ENCODE measurements at places on chromosomes 3 and 15.

DNA sequence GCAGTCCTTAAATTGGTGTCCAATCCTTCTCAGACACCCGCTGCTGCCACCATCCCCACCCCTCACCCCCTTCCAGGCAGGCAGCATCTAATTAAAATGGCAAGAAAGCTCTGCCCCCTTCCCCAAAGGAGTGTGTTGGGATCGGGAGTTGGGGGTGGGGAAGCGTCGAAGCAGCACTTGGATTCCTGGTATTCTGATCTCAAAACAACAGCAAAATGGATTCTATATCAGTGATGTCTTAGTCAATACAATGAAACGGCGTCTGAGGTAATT lies 1.4 kb downstream of the TNIK start:
- no peak for DNase-seq

DNA sequence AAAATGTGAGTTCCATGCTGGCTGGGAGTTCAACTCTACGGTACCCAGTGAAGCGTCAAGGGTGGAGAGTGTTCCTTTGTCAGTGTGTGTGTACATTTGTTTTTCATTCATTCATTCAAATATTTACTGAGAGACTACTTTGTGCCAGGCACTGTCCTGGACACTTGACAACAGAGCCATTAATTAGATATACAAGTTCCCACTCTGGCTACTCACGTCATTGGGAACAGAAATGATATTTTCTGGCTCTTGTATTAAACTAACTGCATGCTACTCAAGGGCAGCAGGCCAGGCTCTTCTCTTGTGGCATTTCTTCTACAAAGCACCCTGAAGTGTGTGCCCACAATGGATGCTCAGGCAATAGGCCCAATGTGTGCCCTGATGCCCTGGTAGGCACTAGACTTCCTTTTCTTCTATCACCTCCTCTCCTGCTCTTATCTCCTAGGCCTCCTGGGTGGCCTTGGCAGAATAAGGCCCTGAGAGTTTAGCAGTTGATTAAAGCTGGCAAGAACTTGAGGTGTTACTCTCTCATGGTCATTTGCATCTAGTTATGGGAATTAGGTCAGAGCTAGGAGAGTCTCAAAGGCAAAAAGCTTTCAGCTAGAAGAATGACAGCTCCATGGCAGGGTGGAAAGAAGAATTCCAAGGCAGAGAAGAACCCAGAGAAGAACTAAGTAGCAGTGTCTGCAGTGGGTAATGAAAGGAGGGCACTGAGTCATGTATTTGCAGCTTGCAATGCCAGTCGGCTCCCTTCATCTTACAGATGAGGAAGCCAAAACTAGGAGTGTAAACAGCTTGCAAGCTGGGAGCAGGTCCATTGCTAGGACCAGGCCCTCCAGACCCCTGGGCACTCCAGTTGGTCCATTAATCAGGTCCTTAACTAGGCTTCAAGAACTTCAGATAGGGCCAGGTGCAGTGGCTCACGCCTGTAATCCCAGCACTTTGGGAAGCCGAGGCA lies 14.0 kb upstream of the SMAD3 start:
- no peak for DNase-seq

DNA sequence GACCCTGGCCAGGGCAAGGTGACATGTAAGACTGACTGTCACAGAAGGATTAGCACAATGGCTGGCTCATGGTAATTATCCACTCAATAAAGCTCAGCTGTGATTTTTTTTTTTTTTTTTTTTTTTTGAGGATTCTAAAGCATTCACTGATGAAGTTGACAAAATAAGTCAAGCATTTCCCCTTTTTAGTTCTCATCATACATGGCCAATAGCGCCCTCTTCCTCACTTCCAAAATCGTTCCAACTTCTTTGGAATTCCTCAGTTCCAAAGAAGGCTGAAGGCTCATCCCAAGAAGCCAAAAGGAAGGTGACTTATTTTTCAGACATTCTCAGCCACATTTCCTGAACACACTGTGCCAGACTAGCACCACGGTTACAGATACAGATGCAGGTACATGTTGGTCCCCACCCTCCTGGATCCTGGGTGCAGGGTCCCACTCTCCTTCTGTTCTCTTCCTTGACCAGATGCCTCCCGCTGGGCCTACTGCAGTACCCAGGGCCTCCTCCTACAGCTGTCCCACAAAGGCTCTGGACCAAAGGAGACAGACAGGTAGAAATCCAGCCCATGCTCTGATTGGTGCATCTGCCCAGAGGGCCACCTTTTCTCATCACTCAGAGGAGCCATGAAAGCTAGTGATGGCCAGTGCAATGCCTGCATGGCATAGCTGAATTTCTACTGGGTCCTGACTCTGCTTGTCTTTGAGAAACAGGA lies 202.6 kb downstream of the UACA start:
- no peak for DNase-seq

DNA sequence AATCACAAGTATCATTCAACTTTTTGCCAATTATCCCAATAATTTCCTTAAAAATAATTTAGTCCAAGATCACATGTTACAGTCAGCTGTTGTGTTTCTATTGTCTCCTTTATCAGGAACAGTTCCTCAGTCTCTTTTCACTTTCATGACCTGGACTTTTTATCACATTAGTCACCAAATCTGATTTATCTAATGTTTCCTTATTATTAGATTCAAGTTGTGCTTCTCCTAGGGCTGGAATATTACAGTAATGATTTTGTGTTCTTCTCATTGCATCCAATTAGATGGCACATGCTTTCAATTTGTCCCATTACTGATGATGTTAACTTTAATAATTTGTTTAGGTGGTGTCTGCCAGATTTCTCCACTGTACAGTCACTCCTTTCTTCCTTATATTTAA lies 66.3 kb upstream of the DCBLD2 start:
- DNase-seq: no peak

- no peak for DNase-seq
Measured at GRCh38 chr15:76863693-76864092, 41.4 kb downstream of the SCAPER start.

GRCh38 chr3:123285066-123285465 lies 83.3 kb downstream of the SEC22A start:
- DNase-seq: no peak

GRCh38 chr3:11969986-11970385 lies 34.2 kb upstream of the SYN2 start:
- no peak for DNase-seq

- no peak for DNase-seq
Measured at GRCh38 chr3:101879102-101879501, 29.8 kb downstream of the NFKBIZ start.

- DNase-seq: no peak
Measured at GRCh38 chr15:29270169-29270955, 740 bp upstream of the NSMCE3 start.

DNA sequence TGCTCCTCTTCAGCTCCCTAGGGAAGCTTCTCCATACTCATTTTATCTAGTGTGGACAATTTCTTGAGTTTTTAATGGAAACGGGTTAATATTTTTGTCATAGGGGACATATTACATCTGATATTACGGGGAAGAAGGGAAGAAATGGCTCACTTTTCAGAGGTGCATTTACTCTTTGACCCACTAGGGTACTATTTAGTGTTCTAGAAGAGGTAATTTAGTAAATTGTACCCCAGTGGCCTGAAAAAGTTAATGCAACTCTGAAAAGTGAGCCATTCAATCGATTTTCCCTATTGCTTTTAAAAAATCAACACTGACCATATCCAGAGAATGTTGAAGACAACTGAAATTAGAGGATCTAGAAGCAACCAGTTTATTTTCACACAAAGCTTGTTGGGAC lies 71.2 kb downstream of the MAP2K5 start:
- no peak for DNase-seq

GRCh38 chr3:195183071-195183776 lies 87.7 kb downstream of the XXYLT1 start:
- DNase-seq: no peak

GRCh38 chr3:63662500-63662899 lies 10.0 kb downstream of the SNTN start:
- no peak for DNase-seq

- no peak for DNase-seq
Measured at GRCh38 chr15:31260646-31261265, 65.9 kb upstream of the KLF13 start.

- no peak for DNase-seq
Measured at GRCh38 chr15:40593165-40593564, 884 bp upstream of the KNL1 start.

GRCh38 chr3:156664831-156665178 lies 9.6 kb upstream of the TIPARP start:
- no peak for DNase-seq

GRCh38 chr3:183291497-183292031 lies 38.5 kb downstream of the B3GNT5 start:
- DNase-seq: no peak

GRCh38 chr3:142896996-142897395 lies 8.1 kb upstream of the PCOLCE2 start:
- DNase-seq: no peak

- no peak for DNase-seq
Measured at GRCh38 chr3:152232679-152233078, 36.0 kb upstream of the MBNL1 start.

DNA sequence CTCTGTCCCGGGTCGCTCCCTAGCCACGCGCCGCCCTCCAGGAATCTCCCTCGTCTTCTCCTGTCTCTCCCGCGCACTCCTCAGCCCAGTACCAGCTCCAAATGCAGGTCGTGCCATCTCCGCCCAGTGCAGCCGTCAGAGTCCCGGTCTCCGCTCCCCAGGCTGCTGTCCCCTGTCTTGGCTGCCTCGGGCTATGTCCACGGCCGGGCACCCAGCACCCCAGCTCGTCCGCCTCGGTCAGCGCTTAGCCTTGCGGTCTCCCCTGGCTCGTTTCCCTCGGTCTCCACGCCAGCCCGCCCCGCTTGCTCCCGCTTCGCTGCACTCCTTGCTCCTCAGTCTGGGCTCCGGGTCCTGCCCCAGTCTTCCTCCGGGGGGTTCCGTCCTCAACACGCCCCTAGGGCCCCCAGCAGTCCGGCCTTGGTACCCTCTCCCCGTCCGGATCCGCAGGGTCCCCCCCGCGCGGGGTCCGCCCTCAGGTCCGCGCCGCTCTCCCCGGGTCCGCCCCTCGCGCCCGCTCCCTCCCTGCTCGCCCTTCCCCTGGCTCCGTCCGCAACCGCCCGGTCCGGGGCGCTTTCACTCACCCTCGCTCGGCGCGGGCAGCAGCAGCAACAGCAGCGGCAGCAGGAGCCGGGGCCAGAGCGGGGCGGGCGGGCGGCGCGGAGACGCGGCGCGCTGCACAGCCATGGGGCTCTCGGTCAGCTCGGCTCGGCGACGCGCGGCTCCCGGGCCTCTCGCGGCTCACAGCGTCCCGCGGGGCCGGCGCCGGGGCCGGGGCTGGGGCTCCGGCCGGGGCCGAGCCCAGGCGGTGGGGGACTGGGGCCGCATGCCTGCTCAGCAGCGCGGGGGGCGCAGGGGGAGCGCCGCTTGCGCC lies 462 bp downstream of the IGDCC3 start:
- no peak for DNase-seq

GRCh38 chr15:47991357-47991756 lies 129.4 kb upstream of the SLC24A5 start:
- no peak for DNase-seq

DNA sequence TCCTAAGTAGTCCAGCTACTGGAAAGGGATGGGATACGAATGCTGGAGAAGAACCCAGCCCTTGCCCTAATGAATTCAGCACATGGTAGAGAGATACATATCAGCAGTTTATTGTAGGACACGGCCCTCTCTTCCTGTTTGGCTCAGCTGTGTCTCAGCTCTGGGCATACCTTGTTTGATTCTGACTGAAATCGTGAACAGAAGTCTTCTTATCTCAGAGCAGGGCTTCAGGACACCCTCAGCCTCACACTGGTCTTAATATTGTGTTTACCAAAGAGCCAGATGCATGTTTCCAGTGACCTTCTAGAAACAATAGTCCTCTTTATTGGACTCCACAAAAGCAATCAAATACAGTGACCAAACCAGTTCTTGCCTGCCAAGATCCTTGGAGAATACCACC lies 54.7 kb downstream of the FAM174B start:
- DNase-seq: no peak

GRCh38 chr3:176051766-176052165 lies 1145.5 kb downstream of the TBL1XR1 start:
- no peak for DNase-seq

GRCh38 chr3:150613709-150614480 lies 10.8 kb downstream of the SELENOT start:
- DNase-seq: no peak

GRCh38 chr3:187770224-187770623 lies 25.0 kb upstream of the BCL6 start:
- DNase-seq: no peak

DNA sequence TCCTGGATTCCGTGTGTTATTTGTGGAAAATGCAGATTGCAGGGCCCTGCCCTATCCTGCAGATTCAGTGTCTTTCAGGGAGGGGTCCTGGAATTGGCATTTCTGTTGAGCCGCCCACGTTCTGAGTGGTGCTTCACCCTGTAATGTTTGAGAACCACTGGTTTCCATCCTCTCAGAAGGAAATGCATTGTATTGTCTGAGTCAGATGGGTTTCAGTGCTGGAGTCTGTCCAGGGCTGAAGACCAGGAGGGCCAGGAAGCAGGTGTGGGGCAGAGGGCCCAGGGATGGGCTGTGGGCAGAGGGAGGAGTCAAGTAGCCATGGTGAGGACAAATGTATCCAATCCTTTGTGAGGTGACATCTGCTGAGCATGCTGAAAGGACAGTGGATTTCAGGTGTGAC lies 123.8 kb downstream of the SV2B start:
- DNase-seq: no peak

DNA sequence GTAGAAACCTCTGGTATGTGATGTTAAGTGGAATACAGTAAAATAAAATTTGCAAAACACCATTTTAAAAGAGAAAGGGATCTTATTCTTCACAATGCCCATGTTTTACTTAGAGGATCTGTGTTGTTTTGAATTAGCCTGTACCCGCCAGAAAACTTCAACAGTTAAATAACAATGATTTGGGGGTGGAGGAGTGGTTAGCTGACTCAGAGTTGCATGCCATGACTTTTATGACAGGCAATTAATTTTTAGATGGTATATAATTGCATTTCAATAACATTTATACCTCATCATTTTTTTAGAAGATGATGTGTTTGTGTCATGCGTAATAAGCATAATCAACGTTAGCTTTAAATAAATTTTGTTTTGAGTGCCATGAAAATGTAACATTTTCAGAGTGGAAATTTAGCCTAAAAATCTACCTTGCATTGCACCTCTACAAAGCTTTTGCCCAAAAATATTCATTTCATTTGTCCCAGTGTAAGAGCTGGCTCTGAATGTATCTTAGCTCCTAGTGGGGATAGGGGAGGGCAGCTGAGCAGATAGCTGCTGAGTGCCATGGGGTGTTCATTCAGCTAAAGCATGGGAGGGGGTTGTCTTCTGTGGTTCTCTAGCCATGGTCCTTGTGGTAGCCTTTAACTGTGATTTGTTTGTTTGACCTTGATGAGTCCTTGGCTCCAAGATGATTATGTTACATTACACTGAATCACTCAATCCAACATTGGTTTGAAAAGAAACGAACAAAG lies 379.8 kb downstream of the LPP start:
- no peak for DNase-seq

DNA sequence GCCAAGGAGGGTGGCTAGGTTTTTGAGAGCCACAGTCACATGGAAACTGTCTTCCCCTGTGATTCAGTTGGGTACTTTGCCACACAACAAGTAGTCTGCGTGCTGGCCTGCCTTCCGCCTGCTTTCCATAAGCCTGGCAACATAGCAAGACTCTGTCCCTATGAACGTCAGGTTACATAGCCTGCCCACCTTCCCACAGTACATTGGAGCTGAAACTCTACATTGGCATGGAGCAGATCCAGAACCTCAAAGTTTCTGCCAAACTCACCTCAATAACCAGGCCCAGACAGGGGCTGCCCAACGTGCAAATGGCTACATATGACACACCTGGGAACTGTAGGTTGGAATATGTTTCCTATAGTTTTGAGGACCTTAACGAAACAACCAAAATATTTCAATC lies 140.6 kb upstream of the PRICKLE2 start:
- DNase-seq: no peak

GRCh38 chr3:66473181-66473580 lies 27.6 kb downstream of the LRIG1 start:
- DNase-seq: no peak
